ENCODE measurements at places on chromosomes 5 and 9.

DNA sequence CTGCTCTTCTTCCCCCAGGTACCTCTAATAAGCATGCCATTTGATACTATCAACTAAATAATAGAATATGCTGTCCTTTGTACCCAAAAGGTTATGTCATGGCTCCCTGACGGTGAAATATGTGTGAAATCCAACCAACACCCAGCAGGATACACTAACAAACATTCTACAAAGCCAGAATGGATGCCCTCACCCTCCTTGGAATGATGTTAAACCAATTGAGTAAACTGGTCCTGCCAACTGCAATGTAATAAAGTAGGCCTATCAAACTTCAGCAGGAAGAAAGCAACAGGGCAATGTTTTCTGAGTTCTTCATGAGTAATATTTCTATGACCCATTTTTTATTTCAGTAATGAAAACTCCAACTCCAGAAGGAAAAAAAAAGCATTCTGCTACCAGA, 24.9 kb downstream of the RGMB start:
- no peak for DNase-seq

- no peak for DNase-seq
Observed at GRCh38 chr5:139705655-139706587, 57.8 kb downstream of the CXXC5 start.

- no peak for DNase-seq
Observed at GRCh38 chr5:102600964-102601363, 102.2 kb upstream of the SLCO6A1 start.

- DNase-seq = no peak
Observed at GRCh38 chr5:99133921-99134320, 205.1 kb upstream of the CHD1 start.

DNA sequence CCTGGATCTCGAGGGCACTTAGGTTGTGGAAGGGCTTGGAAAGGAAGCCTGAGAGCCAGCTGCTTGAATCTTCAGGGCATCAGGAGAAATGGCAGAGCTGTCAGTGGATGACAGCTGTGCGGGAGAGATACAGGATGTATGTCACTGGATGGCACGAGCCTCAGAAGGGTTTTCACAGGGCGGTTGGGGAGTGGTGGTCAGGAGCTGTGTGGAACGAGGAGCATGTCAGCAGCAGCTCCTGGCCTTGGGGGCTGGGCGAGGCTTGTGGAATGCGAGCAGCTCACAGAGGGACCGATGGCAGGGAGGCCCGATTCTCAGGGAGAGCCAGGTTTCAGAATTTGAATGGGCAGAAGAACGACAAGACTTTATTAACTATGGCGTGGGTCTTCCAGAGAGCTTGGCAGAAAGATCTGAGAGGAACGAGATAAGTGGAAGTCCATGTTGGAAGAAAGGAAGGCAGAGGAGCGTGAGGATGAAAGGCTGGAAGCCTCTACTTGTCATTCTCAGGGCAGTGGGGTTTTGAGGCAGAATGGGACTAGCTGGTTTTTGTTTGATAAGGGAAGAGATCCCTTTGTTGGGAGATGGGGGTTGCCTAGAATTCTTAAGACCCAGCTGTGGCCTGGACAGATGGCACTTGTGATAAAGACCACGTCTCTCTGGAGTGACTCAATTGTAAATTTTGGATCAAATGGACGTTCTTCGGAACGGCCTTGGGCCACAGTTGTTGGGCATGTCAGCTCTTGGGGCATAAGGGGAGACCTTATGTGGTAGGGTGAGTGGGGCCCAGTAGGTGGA, 60.3 kb downstream of the SNX30 start:
- no peak for DNase-seq

DNA sequence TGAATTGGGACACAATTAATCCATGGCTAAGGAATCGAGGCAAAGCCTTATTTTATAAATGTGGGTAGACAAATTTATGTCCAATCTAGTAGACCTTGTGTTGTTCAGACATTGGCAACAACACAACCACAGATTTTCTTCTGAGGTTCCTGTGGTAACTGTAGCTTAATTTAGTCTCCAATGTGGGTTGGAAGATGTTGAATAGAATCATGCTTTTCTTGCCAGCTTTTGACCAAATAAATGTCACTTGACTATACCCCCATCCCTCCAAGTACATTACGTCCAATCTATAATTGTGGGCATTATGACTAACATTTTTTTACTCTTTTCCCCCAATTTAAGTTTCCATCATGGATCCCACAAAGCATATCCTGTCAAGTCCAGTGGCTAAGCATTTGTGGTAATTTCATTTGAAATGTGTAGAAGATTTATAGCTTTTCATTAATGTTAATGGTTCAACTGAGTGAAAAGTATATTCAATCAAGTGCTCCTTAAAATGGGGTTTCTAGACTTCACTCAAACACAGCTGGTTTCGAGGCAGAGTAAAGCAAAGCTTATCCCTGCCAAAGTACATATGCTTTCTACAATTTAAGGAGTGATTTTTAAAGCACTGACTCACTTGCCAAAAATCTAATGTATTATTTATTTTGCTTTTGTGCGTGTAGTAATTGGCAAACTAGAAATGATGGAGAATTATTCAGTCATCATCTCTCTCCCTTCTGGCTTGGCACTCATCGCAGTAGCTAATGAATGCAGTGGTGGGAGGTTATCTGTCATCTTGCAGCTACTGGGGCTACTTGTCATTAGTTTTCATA, 141.8 kb downstream of the FAM174A start:
- no peak for DNase-seq

GRCh38 chr5:169583424-169584220, at the start of gene SPDL1:
SPDL1 (plus strand) TSS chr5:169583773; CDS start chr5:169588417, 4,644 bp downstream.
- DNase-seq = peak; percentile 95

DNA sequence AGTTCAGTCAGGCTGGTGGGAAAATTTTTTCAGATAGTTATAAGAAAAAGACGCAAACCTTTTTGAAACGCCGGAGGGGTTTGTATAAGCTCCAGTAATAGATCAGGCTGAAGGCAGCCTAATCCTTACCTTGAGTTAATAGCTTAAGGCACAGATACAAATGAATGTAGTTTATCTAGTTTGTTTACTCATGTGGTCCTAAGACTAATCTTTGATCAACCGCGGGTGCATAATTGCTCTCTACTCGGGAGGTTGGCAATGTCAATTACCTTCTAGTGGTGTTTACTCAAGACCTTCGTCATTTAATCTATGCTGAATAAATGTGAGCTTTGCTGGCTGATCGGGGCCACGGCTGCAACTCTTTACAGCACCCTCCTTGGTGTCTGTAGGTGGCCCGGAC, 665 bp upstream of the INSL4 start:
- DNase-seq = no peak

DNA sequence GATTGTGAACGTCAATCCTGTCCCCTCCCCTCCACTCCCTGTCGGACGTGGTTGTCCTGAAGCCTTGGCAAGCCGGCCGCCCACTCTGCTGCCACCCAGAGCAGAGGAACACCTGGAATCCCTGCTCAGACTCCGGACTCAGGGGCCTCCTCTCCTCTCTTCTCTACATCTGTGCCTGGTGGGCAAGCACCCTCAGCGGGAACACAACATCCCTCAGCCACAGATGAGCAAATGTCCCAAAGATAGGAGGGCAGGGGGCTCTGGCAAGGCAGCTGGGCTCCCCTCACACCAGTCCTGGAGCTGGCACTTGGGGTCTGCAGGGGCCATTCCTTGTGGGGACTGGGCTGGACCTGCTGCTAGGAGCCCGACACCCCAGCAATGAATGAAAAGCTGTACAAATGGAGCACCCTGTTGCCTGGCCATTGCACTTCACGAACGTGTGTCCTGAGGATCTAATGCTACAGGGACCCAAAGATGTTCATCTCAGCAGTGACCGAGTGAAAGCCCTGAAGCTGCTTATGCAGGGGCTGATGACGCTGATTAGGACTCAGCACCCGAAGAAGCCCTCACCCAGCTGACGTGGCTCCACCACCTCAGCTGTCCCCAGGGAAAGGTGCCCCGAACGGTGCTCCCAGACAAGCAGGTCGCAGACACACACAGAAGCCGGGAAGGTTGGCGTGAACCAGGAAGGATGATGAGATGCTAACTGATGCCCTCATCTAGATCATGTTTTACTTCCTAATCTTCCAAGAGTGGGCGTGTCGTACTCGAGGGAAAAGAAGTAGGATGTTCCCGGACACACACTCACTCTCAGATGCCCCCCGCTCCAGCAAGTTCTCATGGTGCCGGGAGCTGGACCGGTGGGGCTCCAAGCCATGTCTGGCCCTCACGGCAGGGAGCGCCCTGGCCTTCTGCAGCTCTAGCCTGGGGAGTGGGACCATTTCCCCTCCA, 177.0 kb upstream of the PPP1R26 start:
- no peak for DNase-seq

- no peak for DNase-seq
Observed at GRCh38 chr5:82560969-82561368, 282.8 kb upstream of the RPS23 start.

DNA sequence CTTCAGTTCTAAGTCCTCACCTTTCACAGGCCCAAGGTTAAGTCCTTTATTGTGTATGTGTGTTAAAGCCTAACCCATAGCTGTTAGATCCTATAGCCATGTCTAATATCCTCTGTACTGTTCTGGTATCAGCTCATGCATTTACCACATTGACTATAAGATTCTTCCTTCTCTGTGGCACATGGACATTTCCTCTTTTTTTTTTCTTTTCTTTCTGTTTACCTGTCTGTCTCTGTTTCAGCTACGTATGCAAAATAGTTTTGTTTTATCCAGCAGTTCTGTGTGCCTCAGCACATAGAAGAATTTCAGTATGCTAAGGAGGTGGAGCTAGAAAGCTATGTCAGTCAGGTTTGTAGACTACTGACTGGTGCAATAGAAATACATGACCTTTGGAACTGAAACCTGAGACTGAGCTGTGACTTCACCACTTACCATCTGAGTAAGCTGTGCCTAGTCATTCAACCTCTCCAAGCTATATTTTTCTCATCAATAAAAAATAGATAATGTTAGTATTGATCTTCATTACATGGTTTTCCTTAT, 155.6 kb upstream of the VLDLR start:
- DNase-seq = no peak

DNA sequence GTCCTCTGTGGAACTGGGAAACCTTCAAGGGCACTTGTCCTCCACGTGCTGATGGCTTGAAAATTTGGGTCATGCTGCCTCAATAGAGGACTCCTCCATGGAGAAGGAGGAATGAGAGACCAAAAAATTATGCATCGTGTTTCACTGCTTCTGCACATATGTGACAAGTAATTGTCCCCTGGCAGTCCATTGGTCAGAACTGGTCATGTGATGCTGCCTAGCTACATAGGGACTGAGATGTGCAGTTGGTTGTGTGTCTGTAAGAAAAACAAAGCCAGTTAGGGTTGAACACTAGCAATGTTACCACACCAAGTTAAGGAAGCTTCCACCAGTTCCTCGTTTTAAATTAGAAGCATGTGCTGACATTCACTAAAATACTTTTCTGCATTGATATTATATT, 201.9 kb upstream of the ANKH start:
- DNase-seq = peak; percentile 5

DNA sequence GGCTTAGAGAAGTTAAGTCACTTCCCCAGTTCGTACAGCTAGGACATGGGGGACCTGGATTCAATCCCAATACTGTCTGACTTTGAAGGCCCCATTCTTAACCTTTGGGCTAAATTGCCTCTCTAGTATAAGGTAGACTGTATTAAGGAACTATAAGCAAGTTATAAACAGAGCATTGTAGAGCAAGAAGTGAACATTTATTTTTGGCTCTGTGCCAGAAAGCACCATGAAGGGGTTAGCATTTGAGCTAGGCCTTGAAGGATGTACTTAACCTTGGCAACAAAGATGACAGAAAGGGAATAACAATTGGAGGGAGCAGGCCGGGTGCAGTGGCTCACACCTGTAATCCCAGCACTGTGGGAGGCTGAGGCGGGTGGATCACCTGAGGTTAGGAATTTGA, 32.8 kb downstream of the GALNT10 start:
- DNase-seq = no peak

GRCh38 chr9:112403614-112404201, 23.8 kb downstream of the HSDL2 start:
- DNase-seq = no peak

GRCh38 chr5:120901199-120901598, 437.1 kb downstream of the PRR16 start:
- no peak for DNase-seq

DNA sequence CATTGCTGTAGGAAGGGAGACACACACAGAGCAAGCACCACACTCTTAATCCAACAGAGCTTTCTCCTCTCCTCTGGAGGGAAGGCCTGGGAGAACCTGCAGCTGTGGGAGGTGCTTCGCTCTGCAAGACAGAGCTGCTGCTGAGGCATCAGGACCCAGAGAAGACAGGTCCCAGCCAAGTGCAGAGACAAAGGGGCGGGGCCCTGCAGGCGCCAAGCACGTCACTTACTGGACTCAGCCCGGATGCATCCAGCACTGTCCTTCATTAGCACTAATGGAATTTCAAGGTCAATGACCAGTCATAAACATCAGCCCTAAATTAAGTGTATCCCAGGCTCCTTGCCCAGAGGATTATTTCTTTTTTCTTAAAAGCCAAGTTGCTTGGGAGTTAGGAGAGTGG, 337.1 kb upstream of the PANK3 start:
- DNase-seq = no peak

GRCh38 chr5:141816598-141817399, 61.4 kb downstream of the PCDH1 start:
- DNase-seq = no peak

DNA sequence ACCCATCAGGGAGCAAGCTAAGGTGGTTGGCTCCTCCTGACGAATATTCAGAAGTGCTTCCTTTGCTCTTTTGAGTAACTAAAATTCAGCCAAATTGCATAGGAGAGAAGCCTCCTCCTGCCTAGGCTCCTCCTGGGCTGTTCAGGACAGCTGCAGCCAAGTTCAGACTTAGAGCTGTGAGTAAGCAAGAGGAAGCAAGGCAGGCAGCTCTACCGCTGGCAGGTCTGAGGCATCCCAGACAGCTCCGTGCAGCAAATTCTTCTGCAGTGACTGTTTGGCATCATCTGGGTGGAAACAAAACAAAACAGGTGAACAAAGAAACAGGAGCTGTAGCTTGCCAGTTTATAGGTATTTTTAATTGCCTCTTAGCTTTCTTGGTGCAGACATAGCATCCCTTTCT, 421.0 kb downstream of the GADD45G start:
- DNase-seq = no peak

GRCh38 chr5:141590127-141590526, 28.7 kb downstream of the DIAPH1 start:
- DNase-seq = no peak

DNA sequence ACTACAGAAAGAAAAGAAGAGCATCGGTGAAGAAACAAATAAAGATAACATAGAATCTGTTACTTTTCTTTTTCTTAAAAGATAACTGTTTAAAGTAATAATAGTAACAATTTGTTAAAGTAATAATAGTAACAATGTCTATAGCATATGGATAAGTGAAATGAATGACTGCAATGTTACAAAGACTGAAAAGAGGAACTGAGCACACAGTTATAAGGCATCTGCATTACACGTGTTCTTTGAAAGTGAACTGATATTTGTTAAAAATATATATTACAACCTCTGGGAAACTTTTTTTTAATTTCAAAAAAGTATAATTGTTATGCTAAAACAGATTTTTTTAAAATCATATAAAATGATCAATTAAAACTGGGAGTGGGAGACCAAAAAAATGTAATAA, 88.4 kb upstream of the FST start:
- no peak for DNase-seq

DNA sequence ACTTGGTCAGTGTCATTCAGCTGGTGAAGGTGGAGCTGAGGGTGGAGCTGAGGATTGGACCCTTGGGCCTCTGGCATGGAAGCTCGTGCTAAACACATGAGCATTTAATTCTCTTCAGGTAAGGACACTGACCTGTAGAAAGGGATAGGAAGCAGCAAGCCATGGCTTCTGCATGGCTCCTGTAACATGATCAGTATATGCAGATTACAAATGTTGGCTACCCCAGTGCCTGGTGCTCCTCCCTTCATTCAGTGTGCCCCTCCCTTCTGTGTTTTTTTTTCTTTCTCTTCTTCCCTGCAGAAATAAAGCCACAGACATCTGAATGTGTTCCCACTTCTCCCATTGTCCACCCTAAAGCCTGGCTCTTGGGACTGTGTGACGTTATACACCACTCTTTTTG, 52.9 kb downstream of the ARHGAP26 start:
- no peak for DNase-seq
